Activated naive CD8-positive, alpha-beta T cell treated with anti-CD3 and anti-CD28 coated beads, Interleukin-2, amount 50 U/mL, for 16 hours (primary cell): ENCODE measurements at places on chromosomes 13 and 19.

DNA sequence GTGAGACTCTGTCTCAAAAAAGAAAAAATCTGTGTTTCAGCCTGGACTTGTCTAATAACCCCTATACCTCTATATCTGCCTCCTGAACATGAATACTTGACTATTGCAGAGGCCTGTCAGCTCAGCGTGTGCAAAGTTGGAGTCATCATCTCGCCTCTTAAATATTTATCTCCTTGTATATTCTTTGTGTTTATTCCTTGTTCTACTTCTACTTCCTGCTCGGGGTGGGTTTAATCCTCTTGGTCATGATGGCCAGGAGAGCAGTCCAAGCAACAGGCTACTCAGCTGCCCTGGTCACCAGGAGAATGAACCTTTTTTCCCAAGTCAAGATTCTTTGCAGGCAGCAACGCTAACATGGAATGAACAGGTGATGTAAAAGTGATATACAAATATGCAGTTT lies 119.1 kb downstream of the PCCA start:
- no peak for DNase-seq

- DNase-seq = no peak
Measured at GRCh38 chr19:48465215-48465614, 4.0 kb upstream of the CYTH2 start.

DNA sequence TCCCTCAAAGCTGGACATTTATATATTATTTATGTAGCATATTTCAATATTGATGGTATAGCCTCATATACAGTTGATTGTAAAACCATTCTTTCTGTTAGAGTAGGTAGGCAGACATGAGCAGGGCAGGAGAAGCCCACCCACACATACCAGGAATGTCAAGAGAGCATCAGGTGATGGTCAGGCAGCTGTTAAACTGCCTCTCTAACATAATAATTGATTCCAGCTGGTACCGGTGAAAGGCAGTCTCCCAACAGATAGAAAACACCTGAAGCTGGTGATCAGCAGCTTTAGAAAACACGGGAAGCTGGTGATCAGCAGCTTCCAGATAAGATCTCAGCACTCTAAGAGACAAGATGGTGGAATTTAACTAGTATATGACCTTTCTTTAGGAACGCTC lies 132.9 kb downstream of the SLITRK6 start:
- DNase-seq = no peak

DNA sequence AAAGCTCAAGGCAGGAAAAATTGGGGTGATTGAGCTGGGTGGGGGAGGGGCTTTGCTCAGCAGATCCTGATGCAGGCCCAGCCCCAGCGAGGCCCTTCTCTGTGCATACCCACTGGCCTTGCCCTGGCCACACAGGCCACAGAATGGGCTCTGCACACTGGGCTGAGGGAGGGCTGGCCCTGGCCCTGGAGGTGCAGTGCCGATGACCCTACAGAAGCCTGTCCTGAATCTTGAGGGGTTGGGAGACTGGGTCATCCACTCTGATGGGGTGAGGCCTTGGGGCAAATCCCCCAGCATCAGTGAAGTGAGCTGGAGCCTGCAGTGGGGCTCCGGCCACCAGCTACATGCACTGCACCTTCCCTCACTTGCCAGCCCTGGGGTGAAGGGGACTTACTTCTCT lies 153.1 kb downstream of the URI1 start:
- no peak for DNase-seq

DNA sequence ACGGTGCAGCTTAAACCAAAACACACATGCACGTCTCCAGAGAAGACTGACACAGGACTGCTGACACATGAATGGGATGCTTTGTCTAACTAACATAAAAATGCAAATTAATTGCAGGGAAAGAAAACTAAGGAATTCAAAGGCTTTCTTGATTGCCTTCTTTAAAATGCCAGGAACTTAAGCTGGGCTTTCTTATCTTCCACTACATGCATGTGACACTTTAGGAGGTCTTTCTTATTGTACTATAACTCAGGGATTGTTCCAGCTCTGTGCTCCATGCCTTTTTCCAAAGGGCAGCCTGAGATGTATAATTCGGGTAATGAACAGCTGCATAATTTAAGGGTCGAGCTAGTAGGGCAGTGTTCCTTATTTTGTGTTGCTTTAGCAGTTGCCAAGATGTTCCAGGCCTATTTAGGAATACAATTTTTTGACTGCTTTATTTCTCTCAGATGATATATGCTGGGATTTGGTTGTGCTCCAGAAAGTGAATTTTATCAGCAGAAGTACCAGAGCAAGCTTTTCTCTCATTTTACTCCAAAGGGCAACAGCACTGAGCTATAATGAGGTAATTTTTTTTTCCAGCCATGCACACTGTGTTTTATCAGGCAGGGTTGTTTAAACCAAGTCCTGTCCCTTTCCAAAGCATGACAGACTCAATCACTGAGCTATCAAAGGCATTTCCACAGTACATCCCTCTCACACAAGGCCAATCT lies 885.2 kb downstream of the PCDH9 start:
- no peak for DNase-seq

DNA sequence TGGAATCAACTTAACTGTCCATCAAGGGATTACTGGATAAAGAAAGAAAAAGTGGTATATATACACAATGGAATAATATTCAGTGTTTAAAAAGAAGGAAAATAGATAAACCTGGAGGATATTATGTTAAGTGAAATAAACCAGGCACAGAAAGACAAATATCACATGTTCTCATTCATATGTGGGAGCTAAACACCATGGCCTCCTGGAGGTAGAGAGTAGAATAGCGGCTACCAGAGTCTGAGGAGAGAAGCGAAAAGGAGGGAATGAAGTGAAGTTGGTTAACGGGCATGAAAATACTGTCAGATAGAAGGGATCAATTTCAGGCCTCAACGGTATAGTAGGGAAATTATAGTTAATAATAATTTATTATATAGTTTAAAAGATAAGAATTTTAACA lies 147.5 kb upstream of the OBI1 start:
- no peak for DNase-seq

DNA sequence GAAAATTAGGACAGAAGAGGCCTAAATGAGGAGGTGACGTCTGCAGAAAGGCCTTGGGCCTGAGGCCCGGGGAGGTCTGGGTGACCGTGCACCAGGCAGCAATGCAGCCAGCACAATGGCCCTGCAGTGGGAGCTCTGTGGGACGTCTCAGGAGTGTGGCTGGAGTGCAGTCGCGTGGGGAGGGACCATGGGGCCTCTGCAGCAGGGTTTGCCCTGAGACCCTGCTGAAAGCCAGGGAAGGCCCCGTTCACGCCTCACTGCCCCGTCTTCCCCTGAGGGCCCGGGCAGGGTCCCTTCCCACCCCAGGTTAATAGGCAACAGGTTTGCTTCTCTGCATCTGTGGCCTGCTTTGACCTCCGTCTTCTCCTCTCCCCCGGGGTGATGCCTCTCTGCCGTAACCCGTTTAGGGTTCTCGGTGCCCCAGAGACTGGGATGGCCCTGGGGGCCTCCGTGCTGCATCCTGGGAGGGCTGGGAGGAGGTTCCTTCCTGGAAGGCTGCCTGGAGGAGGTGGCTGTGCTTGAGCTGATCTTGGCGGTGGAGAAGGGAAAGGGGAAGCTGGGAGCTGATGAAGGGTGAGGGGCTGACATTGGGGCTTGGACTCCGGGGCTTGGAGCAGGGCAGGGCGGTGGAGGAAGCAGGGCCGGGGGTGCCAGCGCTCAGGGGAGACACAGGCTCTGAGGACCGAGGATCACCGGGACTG lies 9.7 kb downstream of the PALM start:
- DNase-seq = no peak

DNA sequence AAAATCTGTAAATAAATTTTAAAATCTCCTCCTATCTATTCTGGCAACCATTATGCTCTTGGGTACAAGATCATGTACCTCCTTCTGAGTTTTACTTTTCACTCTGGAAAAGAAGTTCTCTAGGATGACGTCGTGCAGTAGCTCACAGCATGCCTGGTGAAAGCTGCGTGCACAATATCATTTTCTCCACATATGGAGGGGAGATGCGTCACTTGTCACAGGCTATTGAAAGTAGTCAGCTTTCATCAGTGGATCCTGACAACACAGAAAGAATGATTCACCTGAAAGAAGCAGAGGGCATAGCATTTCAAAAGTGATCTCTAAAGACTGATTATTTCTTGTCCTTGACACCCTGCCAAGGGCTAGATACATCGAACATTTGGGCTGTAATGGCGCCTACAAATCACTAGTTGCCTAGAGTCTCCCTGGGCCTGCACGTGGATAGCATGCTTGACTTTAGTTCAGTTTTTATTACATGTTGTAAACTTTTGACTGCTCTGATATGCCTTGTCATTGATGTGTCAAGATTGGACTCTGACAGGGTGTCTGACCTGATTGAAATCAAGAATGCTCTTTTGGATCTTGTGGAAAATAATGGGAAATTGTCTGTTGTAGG lies 1365.6 kb downstream of the OLFM4 start:
- no peak for DNase-seq

DNA sequence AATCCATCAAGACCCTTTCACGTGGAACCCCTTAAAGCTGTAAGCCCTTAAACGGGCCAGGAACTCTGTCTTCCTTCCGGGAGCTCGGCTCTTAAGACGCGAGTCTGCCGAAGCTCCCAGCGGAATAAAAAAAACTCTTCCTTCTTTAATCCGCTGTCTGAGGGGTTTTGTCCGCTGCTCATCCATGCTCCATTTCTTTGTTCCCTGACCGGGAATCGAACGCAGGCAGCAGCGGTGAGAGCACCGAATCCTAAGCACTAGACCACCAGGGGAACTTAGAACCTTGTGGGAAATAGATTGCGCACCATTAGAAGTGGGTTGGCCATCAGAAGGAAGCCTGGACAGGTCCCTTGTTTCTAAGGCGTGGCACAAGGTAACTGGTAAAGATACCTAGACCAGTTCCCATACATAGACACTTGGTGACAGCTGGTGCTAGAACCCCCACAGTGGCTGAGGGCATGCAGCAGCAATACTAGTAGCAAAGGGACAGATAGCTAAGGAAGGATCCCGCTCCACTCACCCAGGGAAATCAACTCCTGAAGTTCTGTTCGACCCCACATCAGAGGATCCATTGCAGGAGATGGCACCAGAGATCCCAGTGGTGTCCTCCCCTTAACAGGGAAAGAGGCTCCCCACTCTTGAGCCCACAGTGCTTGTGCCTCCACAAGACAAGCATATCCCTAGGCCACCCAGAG lies 1.5 kb upstream of the RGCC start:
- no peak for DNase-seq

- DNase-seq = no peak
Measured at GRCh38 chr19:42512743-42513304, 15.5 kb downstream of the CEACAM1 start.

GRCh38 chr19:33208904-33209849 lies 15.0 kb downstream of the LRP3 start:
- DNase-seq = no peak

DNA sequence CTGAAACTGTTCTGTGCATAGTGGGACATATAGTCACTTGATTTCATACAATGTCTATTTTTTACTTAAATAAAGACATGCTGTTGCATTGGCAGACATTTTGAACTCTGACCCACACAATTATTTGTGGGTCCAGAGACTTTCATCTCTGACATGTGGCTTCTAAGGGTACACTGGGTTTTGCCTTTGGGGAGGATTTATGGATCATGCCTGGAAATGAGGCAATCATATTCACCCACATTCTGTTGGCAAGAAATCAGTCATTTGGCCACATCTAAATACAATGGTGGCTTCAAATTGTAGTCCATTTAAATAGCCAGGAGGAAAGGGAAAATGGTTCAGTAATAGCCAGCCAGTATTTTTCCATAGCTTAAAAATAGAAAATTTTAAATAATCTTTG lies 238.3 kb upstream of the KLF12 start:
- no peak for DNase-seq

GRCh38 chr13:112132619-112133018 lies 65.7 kb downstream of the SOX1 start:
- no peak for DNase-seq

- no peak for DNase-seq
Measured at GRCh38 chr13:76762721-76763120, 123.5 kb downstream of the KCTD12 start.

DNA sequence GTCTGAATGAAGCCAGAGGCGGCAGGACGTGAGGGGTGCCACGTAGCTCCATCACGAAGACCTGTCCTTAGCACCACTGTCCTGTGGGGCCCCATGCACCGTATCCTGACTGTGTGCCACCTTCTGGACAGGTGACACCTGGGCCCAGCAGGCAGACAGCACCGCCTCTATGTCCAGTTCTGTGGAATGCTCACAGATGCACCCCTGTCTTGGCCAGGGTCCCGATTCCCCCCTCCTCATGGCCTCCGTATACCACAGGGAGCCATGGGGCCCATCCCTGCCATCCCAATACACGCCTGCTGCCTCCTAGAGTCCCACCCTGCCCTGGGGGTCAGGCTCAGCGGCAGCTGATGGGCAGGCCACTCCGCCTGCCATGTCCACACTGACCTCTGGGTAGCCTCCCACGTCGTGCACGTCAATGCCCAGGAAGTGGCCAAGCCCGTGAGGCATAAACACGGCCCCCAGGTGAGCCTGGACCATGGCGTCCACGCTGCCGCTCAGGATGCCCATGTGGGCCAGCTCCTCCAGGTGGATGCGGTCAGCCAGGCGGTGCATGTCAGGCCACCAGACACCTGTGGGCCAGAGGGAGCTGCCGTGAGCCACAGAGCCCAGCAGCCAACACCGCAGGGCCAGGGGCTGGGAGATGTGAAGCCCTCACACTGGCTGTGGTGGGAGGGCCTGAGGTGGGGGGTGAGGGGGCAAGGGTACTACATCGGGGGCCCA lies 17.6 kb downstream of the CEBPG start:
- DNase-seq = no peak

DNA sequence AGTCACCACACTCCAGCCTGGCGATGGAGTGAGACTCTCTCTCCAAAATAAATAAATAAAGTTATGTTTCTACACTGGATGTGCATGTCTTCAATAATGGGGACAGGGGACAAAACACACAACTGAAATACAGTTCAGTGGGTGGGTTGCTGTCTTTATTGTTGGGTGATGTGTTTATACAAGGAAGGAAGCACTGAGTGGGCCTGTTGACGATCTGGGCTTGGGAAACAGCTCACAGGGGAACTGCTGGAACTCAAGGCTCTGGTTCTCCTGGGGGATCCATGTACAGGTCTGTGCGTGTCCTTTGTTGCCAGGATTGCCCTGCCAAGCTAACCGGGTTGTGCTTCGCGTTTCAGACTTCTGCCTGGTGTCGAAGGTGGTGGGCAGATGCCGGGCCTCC lies 18.9 kb downstream of the SPINT2 start:
- DNase-seq = no peak

DNA sequence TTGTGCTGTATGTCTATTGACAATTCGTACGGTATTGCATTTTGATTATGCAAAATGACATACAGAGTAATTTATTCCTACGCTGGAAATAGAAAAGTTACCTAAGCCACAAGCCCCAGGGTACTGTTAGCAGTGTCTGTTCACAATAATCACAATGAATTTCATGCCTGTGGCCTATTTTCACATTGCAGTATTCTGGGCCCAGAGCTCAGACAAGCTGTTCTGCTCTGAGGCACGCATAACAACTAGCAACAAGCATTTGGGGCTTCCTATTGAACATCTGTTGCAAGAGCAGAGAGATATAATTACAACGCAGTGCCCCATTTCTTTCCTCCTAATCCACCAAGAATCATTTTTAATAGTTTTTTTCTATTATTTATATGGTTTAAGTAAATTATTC lies 158.9 kb upstream of the SGCG start:
- no peak for DNase-seq
